AG09309 (cell line): ENCODE measurements at places on chromosomes 5 and 9.

- peak; percentile 77 for DNase-seq
These were observed 11.2 kb downstream of the ROPN1L start for GRCh38 chr5:10452768-10453331.

GRCh38 chr5:170184737-170185136 lies 48.0 kb upstream of the C5orf58 start:
- no peak for DNase-seq

GRCh38 chr9:132943651-132944293 lies 644 bp downstream of the TSC1 start:
- no peak for DNase-seq

DNA sequence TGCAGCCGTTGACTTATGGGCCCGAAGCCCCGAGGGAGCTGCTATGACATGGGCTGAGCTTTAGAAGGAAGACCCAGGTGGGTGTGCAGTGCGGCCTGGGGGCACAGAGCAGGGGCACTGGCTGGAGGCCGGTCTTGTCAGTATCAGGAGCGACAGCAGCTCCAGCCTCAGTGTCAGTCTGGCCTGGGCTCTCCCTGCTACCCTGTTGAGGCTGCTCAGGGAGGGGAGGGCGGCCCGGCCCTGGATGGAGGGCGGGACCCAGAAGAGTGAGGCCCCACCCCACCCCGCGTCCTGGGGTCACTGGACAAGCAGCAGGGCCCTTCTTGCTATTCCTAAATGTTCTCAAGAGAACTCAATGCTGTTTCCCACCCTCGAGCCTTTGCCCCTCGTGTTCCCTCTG lies 18.0 kb downstream of the GFI1B start:
- DNase-seq = no peak

DNA sequence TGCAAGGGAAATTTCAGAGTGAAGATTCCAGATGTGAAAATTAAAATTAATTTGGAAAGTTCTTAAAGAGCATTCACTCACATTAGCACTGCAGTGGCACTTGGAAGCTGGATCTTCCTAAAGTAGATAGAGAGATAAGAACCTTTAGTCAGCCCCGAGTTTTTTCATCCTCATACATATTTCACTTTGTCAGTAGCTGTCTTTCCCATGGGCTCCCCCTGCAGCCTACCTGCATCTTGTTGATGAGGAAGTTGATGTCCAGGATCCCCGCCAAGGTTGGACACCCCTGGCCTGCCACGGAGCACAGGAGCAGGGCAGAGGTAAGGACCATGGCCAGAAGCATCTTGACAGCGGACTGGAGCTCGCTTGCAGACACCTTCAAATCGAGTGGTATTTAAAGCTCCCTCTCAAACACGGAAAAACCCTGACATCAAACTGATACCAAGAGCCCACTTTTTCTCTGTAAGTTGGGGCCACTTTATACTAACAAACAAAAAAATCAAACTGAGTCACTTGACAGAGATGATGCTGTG lies at the start of gene IL9:
IL9 (minus strand) TSS at position 368 of the 533 bp plus-strand sequence; CDS start at position 343, 25 bp downstream.
- no peak for DNase-seq

DNA sequence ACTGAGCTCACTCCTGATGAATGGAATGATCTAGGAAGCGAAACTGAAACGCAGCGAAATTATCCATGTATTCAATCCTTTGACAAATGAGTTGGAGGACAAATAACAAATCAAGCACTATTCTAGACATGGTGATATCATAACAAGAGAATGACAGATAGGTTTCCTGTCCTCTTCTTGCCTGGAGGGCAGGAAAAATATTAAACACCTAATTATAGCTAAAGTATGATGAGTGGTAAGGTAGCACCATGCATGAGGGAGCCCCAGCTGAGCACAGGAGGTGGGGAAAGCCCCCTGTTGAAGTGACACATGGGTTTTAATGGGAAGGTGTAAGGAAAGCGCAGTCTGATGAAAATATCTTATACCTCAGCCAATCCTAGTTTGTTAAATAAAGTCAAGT lies 225.2 kb downstream of the NPR3 start:
- DNase-seq = no peak

- no peak for DNase-seq
These were observed 109.9 kb upstream of the IL12B start for GRCh38 chr5:159440235-159440634.

- DNase-seq = no peak
These were observed 191.0 kb upstream of the KIF2A start for GRCh38 chr5:62115014-62115413.

DNA sequence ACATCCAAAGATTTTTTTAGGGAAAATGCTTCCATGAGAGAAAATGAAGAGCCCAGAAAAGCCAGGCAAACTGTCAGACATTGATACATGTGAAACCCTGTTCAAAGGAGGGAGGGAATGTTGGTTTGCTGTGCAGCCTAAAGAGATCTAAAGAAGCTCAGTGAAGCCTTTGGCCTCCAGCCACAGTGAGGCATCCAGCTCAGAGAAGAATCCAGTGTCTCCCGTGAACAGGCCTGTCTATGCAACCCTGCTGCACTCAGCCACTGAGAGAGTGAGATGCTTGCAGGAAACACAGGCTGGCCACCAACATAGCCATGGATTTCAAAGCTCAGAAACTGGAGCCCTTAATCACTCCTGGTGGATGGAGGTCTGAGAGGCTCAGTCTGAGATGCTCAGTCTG lies 171.4 kb upstream of the PLCXD3 start:
- DNase-seq = no peak

GRCh38 chr5:151740958-151741373 lies 17.5 kb downstream of the ATOX1 start:
- DNase-seq = no peak

DNA sequence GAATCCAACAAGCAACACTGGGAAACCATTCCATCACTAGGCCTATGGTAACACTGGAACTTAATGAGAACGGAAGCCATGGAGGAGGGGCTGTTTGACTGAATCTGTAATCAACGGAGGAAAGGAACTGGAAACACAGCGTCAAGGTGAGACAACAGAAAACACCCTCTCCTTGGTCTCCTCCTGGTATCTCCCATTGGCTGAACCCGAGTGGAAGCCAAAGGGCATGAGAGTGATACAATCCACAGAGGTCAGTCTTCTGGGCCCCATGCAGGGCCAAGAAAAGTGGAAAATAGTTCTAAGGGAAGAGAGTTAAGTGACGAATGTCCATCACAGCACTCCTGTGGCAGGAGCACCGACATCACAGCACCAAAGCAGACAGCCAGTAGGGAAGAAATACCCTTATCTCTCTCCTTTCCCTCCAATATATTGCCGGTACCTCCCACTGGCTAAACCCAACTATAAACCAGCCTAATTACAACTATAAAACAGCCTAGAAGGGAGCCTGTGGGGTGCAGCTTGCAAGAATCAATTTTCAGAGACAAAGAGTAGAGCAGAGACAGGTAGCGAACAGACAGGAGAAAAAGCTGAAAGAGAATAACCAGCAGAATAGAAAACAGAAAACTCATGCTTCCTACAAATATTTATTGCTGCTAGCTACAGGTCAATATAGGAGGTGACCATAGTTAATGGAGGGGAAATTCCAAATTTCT lies 107.4 kb upstream of the IFNE start:
- no peak for DNase-seq

DNA sequence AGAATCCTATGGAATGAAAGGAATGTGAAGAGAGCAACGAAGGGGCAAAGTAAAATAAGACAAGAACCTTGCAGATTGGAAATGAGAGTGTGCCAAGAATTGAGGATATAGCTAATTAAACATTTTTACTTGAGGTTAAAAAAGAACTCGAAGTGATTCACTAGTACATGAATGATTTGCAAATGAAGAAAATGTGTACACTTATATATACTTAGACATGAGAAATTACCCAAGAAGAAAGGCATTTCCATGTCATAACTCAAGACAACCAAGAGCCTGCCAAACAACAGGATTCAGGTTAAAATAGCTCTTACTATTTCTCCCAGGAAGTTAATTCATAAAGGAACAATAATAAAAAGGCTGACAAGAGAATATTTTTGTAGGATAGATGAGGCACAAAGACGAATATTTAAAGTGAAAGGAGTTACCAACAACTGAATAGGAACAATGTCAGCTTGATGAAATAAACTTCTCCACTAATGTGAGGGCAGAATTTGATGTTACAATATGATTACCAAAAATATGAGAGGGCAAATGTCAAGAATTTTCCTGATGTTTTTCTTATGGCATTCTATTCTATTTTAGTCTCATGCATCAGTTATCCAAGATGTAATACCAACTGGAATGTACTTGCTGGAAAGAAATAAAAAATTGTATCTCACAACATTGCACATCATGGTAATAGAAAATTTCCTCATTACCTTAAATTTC lies 18.9 kb upstream of the NPR3 start:
- DNase-seq = peak; percentile 52

- peak; percentile 75 for DNase-seq
These were observed 13.0 kb downstream of the CXXC5 start for GRCh38 chr5:139660923-139661814.

DNA sequence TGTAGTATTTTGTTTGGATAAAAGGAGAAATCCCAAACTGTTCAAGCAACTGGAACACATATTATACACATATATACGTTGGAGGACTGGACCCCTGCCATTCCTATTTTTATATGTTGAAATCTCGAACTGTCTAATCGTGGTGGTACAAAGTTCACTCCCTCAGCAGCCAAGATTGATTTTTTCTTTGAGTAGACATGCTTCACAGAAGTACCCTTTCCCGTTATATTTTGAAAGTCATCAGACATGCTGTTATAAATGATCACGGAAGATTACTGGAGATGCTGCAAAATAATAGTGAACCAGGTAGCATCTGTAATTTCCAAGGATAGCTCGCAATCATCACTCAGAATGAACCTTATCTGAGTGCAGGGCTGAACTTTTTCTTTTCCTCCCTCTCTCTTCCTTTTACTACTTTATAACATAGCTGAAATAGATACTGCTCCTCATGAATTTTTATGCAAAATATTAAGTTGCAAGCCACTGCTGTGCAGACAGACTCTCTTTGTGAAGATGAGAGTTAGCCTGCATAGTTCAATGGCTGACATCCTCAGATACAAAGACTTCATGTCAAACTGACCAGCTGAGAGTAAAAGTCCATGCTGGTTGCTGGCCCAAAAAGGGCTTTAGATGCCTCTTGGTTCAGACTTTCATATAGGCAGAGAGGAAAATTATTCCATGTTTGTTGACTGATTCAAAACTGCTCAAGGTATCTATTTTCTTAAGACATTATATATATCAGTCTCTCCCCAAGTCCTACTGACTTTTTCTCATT lies 451.9 kb downstream of the TMEM38B start:
- no peak for DNase-seq

- no peak for DNase-seq
These were observed 6.8 kb downstream of the IFNA8 start for GRCh38 chr9:21415493-21416267.

DNA sequence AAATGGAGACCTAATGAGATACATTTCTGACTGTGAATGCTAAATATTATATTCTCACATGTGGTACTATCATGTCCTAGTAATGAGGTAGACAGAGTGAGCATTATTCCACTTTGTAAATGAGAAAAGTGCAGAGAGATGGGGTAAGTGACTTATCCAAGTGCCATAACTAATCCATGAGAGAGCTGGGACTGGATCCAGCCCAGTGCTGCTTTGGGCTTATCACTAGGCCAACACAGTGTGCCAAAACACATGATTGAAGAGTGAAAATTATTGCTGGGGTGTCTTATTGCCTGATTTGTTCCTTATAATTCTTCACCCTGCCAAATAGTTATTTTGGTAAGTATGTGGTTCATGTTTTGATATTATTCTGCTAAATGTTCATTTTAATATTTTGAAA lies 442.2 kb upstream of the GRAMD2B start:
- no peak for DNase-seq

- no peak for DNase-seq
These were observed 222.4 kb downstream of the TSSK1B start for GRCh38 chr5:113212244-113212920.

DNA sequence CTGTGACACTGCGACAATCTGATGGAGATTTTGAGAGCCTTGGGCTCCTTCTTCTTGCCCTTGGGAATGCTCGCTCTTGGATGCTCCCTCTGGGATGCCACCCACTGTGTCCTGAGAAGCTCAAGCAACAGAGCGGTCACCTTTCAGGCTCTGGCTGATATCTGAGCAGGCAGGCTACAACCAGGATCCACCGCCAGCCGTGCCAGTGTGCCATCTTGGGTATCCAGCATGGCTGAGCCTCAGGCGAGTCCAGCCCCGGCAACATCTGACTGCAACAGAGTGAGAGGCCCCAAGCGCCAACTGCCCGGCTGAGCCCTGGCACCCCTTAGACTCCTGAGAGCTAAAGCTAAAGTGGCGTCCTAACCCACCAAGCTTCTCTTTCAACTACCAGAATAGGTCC lies 202.1 kb downstream of the IRX2 start:
- no peak for DNase-seq

GRCh38 chr5:10262995-10263394 lies 12.9 kb downstream of the CCT5 start:
- DNase-seq = no peak

GRCh38 chr5:178314061-178314660 lies 81.6 kb upstream of the PHYKPL start:
- DNase-seq = no peak

GRCh38 chr9:10863476-10863875 lies 250.7 kb upstream of the PTPRD start:
- DNase-seq = no peak
